ENCODE measurements at places on chromosomes 2 and 18.

GRCh38 chr2:208360259-208361076 is 46.1 kb upstream of the PTH2R start:
- DNase-seq = no peak

DNA sequence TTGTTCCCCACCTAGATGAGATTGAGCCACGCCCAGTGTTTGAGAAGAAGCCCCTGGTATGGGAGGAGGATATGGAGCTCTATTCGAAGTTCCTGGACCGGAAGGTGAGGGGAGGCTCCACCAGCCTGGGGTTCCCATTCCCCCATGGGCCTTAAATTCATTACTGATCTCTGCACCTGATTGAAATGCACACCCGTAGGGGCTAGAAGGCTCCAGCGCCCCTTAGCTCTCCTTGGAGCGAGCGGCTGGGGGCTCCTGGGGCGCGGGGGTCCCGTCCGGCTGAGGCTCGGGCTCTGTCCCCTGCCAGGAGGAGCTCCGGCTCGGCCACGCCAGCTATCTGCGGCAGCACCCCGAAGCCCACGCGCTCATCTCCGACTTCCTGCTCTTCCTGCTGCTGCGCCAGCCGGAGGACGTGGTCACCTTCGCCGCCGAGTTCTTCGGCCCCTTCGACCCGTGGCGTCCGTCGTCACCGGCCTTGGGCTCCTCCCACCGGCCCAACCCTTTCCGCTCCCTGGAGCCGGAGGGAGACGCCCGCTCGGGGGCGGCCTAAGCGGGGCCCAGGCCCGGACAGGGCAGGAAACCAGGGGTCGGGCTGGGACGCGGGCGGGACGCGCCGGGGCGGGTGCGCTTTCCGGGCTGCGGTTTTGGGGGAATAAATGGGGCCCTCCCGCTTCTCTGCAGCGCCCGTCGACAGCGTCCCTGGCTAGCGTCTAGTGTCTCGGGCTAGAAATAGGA is 10.9 kb downstream of the CATIP start:
- no peak for DNase-seq

GRCh38 chr2:168964251-168964807 is 63.2 kb downstream of the G6PC2 start:
- DNase-seq = no peak

GRCh38 chr18:79068341-79068936 is 755 bp upstream of the ATP9B start:
- no peak for DNase-seq

DNA sequence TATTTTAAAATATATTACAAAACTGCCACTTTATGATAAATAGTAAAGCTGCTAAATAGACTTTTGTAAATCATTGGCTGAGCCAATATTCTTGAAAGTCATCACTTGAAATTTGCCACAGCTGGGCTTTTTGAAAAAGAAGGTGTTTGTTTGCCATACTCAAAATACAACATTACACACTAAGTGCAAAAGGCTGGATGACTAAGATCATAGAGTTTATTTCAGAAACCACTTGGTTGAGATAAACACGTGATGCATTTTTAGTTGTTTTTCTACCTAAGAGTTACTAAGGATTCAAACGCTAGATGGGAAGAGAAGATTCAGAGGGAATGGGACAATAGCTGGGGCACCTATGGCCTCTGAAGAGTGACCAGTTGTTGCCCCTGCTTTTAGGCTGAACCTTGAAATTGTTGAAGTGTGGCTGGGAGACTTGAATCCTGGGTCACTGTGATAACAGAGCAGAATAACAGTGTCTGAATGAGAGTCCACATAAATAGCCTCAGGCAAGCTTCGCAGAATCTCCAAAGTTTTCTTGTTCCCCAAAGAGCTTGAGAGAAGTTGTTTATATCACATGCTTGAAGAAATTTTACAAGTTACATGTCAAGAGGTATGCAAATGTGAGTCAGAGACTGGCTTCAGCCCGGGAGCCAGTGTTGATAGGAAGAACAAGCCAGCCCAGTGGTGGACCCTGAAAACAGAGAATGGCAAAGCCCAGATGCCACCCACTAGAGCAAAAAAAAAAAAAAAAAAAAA is 409.8 kb downstream of the GPD2 start:
- DNase-seq = no peak

GRCh38 chr2:64052463-64053241 is 33.4 kb upstream of the VPS54 start:
- DNase-seq = no peak

DNA sequence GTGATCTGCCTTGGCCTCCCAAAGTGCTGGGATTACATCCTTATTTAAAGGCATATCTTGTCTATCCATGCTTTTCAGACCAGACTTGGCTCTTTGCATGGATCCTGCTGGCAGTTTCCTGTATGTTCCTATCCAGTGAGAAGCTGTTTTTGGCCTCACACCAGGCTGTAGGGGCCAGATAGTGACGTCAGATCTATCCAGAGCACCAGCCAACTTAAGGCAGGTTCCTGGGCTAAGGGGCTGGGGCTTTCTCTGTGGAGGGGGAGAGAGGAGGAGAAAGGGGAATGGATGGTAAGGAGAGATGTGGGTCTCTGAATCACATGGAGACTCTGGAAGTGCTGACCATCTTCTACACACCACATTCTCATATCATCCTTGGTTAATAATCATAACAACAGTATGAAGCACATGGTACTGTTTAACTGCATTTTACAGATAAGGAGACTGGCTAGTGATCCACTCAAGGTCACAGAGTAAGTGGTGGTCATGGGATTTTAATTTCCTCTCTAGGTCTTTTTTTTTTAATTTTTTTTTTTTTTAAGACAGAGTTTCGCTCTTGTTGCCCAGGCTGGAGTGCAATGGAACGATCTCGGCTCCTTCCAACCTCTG is 2.0 kb upstream of the FAM117B start:
- no peak for DNase-seq

GRCh38 chr18:50961974-50962373 is 5.9 kb upstream of the ELAC1 start:
- DNase-seq = no peak

GRCh38 chr18:3615374-3615985 is 165.5 kb downstream of the TGIF1 start:
- DNase-seq = no peak

- DNase-seq = no peak
Measured at GRCh38 chr2:27079233-27080139, 1.1 kb downstream of the EMILIN1 start.

GRCh38 chr2:53423465-53423864 is 344.1 kb upstream of the CHAC2 start:
- no peak for DNase-seq

DNA sequence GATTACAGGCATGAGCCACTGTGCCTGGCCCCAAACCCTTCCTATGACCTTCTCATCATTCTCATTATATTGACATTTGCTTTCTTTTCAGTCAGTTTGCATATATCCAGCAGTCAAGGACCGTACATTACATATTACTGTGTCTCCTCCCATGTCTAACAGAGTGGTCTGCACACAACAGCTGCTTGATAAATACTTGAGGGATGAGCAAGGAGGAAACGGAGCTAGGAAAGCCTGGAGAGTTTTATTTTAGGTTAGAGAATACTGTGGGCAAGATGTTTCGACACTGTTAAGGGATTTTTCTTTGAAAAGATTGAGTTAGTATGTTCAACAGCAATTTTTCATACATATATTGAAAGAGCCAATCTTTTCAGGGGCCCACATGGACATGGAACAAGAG is 76.2 kb upstream of the CHRNA1 start:
- DNase-seq = no peak

- DNase-seq = no peak
Measured at GRCh38 chr2:234320066-234320465, 176.8 kb downstream of the ARL4C start.

- no peak for DNase-seq
Measured at GRCh38 chr18:6729247-6730091, at the start of gene ARHGAP28. TSS of gene ARHGAP28 (plus strand) at chr18:6729716. CDS start at chr18:6729822, 106 bp downstream.

DNA sequence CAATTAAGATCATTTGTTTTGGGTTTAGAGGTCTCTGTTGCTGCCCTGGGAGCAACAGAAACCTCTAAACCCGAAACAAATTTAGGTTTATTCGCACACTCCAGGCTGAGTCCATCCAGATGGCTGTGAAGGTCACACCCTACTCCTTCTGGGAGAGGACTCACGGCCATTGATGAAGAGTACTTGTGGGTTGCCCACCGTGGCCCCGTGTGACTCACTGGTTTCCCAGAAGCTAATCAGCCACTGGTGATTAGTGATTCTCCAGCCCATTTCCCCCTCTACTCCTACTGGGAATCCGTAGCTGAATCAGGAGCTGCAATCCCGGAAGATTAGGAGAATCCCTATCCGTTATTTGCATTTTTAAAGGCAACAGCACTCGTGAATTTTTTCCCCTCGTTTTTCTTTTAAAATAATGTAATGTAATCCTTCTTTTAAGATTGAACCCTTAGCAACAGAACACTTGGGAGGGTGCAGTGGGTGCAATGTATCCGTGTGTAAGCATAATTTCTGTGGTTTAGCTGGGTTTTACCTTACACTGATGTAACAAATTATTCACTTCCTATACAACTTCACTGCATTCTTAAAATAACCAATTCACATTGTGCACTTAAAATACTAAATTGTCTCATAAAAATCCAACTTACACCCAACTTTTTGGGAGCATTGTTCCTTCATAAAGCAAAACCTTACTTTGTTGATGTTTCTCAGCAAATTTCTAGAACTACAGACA is 27.5 kb upstream of the EPAS1 start:
- no peak for DNase-seq

DNA sequence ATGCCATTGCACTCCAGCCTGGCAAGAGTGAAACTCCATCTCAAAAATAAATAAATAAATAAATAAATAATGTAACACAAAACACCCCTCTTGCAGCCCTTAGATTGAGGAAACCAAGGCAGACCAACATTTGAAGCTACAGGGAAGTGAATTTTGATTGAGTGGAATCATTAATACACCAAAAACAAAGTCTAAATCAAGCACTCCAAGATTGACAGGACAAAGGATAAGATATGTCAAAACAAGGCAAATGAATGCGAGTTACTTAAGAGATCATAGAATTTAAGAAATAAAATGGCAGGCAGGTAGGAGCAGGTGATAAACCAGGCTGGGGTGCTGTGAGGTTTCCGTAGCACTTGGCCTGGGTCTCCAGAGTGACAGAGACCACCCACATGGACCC is 54.9 kb upstream of the RAB12 start:
- no peak for DNase-seq

Data from cortex of kidney (tissue), 1 donor.